Activated CD4-positive, alpha-beta T cell treated with anti-CD3 and anti-CD28 coated beads, Interleukin-2, amount 10 ng/mL, durations not matched to agents 7 days and 5 days (primary cell): ENCODE measurements at places on chromosomes 4 and X.

- DNase-seq, result no peak
These were observed 56.6 kb downstream of the INTS12 start for GRCh38 chr4:105651884-105652283.

DNA sequence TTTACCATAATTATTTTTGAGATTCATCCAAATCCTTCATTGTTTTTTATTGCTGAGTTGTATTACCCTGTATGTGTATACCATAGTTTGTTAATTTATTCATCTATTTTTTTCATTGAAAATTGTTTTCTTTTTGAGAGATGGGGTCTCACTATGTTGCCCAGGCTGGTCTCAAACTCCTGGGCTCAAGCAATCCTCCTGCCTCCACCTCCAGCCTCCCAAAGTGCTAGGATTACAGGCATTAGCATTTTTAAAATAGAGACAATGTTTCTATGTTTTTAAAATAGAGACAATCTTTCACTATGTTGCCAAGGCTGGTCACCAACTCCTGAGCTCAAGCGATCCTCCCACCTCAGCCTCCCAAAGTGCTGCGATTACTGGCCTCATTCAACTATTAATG lies 1.6 kb upstream of the MAGIX start:
- no peak for DNase-seq

- peak; percentile 20 for DNase-seq
These were observed 171.0 kb upstream of the RPS6KA3 start for GRCh38 chrX:20437683-20438082.

GRCh38 chr4:5409237-5409636 lies 299.1 kb downstream of the EVC2 start:
- no peak for DNase-seq

DNA sequence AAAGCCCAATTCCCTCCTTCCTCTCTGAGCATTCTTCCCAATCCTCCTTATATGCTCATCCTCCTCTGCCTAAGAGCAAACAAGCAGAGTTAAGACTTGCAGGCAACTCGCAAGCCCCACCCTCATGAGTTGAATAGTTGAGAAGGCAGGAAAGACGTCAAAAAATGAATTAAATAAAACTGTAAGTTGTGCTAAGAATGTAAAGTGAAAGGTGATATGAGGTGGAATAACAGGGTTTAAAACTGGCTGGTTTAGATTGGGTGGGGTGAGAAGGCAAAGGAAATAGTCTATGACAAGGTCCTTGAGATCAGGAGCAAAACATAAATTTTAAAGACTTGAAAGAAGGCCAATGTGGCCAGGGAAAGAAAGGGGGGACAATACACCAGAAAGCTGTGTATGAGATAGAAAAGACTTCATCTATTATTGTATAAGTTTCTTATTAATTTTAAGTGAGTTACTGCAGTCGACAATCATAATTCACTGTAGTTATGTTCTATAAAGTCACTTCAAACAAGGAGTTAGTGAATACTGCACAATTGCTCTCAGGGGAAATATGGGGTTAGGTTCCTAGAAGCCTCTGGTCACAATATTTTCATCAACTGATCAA lies 124.9 kb downstream of the RELL1 start:
- DNase-seq, result no peak

DNA sequence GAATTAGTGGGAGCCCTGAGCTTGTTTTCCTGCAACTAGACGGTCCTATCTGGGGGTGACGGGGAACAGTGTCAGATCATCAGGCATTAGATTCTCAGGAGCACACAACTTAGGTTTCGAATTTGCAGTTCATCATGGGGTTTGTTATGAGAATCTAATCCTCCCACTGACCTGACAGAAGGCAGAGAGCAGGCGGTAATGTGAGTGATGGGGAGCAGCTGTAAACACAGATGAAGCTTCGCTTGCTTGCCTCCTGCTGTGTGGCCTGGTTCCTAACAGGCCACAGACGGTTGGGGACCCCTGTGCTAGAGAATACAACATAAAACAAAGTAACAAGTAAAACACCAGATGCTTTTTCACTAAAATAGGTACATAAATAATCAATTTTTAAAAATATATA lies 86.2 kb upstream of the BLTP1 start:
- DNase-seq, result no peak

- no peak for DNase-seq
These were observed 196.2 kb downstream of the RBM46 start for GRCh38 chr4:154977228-154977627.

DNA sequence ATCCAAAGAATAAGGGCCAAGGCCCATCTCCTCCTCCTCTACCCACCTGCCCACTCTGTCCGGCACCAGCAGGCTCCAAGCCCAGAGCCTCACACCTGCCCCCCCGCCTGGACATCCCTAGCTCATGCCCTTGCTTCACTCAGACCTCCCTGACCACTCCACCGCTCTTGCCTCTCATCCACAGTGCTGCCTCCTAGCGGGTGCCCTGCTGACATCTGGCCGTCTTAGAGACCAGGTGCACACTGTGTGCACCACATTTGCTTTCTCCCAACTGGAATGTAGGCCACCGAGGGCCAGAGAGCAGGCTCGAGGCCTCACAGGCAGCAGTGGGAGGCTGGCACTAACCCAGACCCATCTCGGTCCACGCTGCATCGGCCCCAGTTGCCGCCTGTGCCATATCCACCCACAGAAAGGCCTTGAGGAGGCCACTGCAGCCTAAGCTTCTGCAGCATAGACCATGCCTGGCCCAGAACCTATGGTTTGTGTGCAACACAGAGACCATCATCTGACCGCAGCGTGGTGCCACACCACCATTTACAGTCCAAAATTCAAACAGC lies 13.5 kb downstream of the LETM1 start:
- DNase-seq, result no peak

GRCh38 chr4:56723201-56723605 lies 42.1 kb upstream of the HOPX start:
- peak; percentile 8 for DNase-seq

DNA sequence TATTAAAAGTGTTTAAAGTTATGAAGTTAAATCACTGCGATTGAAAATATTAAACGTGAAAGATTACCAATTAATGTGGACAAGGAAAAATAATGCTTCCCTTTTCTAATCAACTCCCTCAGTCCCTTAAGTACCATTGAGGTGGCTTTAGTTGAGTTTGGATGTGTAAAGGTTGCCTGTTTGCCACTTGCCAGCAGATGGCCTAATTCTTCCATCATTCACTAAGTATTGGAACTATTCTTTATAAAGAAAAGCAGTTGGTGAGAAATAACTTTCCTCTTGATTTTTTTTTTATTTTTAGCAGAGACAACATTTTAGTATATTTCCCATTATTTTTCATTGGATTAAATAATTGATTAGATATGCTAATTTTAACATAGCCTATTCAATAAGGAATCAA lies 295.9 kb upstream of the TACR3 start:
- DNase-seq, result no peak

DNA sequence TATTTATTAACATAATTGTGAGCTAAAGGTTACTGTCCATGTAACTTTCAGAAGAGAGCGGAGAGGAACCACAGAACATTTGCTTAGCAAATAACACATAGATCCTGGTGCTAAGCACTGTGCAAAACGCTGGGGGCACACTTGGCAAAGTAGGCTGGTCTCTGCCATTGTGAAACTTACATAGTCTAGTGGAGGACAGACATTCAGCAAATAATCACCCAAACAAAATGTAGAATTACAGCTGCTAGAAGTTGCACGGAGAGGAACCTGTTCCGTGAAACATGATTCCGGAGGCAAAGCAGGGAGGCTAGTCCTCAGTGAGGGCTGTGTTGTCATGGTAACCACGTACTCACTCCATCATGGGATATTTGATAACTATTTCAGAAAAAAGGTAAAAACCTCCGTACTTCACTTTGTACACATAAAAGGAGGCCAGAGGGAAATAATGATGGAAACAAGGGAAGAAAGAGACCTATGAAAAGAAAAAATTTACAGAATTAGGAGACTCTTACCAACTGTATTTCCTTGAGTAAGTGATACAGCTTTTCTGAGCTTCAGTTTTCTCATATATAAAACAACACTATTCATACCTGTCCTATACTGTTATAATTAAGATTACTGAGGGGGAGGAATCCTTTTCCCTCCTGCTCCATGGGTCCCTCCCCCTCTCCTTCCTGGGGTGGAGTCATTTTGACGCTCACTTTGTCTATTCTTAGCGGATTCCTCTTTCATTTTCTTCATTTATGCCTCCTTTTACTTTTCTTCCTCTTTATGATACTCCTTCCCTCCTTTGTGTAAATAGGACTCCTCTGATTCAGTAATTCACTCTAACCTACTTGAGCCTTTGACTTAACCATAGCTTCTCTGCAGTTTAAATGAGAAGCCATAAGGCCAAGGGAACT lies 825 bp upstream of the RASGEF1B start:
- DNase-seq, result peak; percentile 50

DNA sequence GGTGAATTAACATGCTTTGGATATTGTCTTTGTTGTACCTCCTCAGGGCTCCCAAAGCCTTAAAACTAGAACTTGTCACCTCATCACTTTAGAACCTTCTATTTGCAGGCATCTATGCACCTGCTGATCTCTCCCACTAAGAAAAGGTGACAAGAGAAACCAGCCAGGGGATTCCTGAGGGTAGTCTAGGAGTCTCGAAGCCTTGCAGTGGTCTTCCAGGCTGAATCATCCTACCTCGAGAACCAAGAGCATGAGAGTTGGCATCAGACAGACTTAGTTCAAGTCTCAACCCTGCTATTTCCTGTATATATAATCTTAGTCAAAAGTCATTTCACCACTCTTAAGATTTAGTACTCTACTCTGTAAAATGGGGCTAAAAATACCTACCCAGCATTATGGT lies 29.6 kb downstream of the RTL5 start:
- no peak for DNase-seq

DNA sequence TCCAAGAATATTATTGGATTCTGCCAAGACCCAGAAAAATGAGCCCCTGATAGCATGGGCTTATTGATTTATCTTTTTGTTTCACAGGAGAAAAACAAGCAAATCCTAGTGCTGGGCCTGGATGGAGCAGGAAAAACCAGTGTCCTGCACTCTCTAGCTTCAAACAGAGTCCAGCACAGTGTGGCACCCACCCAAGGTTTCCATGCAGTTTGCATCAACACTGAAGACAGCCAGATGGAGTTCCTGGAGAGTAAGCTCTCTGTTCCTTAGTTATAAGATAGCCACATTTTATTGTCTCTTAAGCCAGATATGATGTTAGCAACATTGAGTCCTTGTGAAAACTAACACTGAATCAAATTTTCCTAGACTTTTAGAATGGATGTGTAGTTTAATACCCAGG lies 5.5 kb downstream of the ARL9 start:
- no peak for DNase-seq

- no peak for DNase-seq
These were observed 1.0 kb downstream of the GAB3 start for GRCh38 chrX:154749856-154750255.

- DNase-seq, result peak; percentile 12
These were observed 25.9 kb upstream of the FAM241A start for GRCh38 chr4:112119353-112119783.

GRCh38 chrX:39948582-39948981 lies 149.2 kb downstream of the BCOR start:
- DNase-seq, result no peak

DNA sequence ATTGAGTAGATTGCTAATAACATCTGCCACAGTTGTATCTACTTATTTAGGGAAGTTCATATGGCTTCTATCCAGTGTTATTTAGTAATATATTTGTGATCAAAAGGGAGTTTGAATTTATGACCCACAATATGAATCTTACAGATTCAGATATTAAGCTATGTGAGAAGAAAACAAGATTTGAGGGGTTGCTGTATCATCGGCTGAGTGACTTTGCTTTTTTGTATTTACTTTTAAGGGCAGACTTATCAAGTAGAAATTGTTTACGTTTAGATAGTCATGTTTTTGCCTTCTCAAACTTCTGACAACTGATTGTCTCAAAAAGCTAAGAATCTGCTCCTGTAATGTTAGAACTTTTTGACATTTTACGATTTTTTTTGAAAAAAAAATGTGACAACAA lies 17.2 kb upstream of the DCK start:
- no peak for DNase-seq

- no peak for DNase-seq
These were observed 12.3 kb upstream of the VCX2 start for GRCh38 chrX:8183346-8183745.

GRCh38 chrX:40976981-40977380 lies 108.3 kb upstream of the USP9X start:
- DNase-seq, result no peak

GRCh38 chr4:187491286-187491685 lies 504.3 kb upstream of the ZFP42 start:
- no peak for DNase-seq

- no peak for DNase-seq
These were observed 8.9 kb upstream of the C1QTNF7 start for GRCh38 chr4:15418956-15419355.

- DNase-seq, result no peak
These were observed 25.9 kb downstream of the HAND2 start for GRCh38 chr4:173504181-173504503.

DNA sequence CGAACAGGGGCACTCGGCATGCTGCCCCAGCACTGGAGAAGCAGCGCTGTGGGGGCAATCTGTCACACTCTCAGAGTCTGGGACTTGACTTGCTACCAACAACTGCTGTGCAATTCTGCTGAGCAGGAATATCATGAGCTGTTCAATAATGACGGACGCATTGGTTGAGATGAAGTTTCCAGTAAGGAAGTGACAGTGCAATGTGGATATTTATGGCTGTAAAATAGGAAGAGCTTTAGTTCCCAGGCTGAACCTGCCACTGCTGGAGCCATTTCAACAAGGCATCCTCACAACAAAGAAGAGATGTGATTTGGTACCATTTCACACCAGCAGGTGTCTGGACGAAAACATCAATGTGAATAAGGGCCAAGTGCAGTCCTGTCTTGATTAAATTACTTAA lies 24.2 kb downstream of the CHST7 start:
- no peak for DNase-seq

- DNase-seq, result no peak
These were observed 6.0 kb upstream of the CCKAR start for GRCh38 chr4:26496207-26496783.
